Frontal cortex (tissue), 4 donors: ENCODE measurements at places on chromosomes 7 and 10. TPM values are rescaled to one million over a fixed set of nuclear protein-coding genes. Genes with fewer than 3 reads are reported as not detected.

Gene TMEM213
- not detected for total RNA-seq

GRCh38 chr10:111455776-111456426, 379.1 kb downstream of the ADRA2A start:
- DNase-seq = no peak

Gene SLC18A2
- under 0.01 TPM for total RNA-seq

DNA sequence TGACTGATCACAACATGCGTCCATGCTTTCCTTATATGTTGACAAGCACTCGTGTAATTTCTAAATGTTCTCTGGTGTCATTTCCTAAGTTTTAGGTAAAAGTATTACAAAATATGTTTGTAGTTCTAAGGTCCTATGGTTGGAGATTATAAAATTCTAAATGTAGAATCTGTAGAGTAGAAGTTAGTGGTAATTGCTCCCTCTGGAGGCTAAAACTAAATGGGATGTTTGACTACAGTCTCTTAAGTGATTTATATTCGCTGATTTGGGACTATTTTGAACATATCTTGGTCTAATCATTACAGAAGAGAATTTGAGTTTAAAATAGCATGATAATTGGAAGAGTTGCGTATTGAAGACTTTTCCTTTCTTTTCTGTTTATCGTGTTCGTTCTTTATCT, 74.1 kb downstream of the ZMYND11 start:
- DNase-seq = no peak

DNA sequence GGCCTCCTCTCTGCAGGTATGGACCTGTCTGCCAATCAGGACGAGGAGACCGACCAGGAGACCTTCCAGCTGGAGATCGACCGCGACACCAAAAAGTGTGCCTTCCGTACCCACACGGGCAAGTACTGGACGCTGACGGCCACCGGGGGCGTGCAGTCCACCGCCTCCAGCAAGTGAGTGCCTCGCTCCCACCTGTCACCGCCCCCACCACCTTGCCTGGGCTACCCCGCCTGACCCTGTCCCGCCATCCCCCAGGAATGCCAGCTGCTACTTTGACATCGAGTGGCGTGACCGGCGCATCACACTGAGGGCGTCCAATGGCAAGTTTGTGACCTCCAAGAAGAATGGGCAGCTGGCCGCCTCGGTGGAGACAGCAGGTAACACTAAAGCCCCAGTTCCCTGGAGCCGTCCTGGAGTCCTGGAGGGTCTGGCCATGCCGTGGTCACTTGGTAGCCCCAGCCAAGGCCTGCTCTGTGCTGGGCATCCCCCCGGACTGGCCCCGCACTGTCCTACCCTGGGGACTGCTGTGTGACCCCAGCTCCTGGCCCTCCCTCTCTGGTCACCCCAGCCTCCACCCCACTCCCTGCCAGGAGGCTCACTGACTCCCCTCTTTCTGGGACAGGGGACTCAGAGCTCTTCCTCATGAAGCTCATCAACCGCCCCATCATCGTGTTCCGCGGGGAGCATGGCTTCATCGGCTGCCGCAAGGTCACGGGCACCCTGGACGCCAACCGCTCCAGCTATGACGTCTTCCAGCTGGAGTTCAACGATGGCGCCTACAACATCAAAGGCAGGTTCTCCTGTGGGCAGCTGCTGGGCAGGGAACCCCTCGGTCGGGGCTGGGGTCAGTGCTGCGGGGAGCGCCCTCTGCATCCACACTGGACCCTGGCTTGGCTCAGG, 178.0 kb downstream of the RNF216 start:
- no peak for DNase-seq

GRCh38 chr10:131210181-131210580, 101.3 kb downstream of the TCERG1L start:
- no peak for DNase-seq

DNA sequence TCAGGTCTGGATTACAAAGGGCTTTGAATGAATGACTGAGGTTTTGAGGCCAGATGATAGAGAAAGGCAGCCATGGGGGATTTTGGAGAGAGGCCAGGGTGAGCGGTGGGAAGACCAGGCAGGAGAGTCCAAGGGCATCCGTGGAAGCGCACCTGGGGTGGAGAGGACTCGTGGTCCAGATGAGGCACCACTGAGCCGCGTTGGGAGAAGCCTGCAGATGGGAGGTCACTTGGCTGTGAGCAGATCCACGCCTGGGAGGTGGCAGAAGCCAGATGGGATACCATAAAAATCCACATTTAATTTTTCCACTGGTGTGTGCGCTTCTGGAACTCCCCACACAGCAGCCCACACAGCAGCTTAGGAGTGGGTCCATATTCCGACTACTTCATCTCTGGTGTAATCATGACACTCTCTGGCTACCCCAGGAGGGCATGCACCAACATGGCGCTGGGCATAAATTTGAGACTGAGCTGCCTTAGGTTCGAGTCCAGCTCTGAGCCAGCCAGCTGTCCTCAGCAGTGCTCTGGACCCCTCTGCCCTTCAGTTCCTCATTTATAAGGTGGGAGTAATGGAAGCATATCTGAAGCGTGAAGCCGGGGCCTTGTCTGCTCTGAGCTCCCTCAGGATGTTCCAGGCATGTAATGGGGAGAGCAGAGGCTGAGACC, 90.2 kb upstream of the FAM20C start:
- no peak for DNase-seq

DNA sequence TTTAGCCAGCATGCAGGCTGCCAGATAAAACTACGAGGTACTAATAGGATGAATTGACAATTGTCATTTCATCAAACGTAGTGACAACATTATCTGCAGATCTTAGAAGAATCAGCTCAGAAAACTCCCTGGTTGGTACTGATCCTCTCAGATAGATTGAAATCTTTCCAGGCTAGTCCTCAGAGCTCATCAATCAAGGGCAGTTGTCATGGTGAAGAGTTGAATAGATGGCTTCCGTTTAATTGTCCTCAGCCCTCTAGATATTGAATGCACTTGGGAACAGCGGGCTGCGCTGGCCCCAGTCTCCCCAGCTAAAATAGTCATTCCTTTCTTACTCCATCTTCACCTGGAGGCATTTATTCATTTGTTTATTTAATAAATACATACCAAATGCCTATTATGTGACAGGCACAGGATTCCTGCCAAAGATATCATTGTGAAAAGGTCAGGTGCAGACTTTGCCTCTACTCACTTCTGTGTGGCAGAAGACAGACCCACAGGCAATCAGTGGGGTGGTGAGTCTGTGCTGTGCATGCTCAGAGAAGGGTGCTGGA, 1081.6 kb downstream of the TYW1 start:
- DNase-seq = no peak

GRCh38 chr7:31892099-31892829, 177.9 kb downstream of the PDE1C start:
- no peak for DNase-seq
